ENCODE measurements at places on chromosomes 5 and 9.
A peak's percentile ranks its signal among the peaks of the same experiment; 100 is the strongest.

DNA sequence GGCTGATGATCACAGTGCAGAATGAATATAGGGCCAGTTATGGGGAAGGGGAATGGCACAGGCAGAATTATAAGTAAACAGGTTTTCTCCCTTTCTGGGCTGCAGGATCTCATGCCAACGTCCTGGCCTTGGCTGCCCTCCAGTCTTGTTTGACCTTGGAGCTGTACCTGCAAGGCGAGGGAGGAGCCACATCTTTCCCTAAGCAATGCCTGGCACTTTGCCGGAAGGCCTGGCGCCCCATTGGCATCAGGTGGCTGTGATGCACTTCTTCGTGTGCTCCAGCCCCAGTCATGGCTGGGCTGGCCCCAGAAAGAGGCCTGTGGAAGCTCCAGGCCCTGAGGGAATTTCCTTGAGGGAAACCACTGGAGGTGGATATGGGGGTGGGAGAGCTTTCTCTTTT is 16.7 kb upstream of the IQGAP2 start:
- no peak for DNase-seq

- no peak for DNase-seq
Measured at GRCh38 chr5:120518581-120518980, 54.5 kb downstream of the PRR16 start.

DNA sequence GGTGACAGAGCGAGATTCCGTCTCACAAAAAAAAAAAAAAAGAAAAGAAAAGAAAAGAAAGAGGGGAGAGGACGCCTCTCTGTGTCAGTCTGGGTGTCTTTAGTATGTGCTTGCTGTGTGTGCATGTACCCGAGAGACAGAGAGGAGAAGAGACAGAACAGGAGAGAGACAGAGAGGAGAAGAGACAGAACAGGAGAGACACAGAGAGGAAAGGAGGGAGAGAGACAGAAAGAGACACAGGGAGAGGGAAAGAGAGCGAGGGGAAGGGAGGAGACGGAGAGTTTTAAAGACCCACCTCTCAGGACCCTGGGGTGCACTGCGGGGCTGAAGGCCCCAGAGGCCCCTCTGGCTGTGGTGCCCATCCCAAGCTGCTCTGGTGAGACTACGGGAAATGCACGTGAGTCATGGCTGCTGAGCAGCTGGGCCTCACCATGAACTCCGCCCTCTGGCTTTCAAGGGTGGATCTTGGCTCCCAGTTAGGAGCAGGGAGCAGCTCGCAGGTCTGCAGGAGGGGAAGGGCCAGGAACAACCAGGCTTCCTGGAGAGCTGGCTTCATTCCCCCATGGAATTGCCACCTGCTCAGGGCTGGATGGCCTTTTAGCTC is 7.9 kb downstream of the SLC6A3 start:
- DNase-seq = peak; percentile 73

GRCh38 chr5:173452119-173452905 is 124.1 kb upstream of the STC2 start:
- DNase-seq = no peak

DNA sequence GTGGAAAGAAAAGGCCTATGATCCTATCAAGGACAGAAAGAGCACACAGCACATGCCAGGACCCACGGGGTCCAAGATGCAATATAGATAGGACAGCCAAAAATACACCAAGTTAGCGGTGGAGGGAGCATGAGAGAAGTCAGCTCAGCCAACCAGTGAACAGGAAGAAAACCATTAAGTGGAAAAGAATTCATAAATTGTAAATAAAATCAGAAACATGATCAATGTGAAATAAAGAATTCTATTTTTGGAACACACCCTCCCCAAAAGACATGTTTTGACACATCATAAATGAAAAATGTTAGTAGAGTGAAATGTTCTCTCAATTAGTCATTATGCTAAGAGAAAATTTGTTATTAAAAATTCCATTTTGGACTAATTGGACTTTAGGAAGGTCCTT is 35.6 kb downstream of the ATPSCKMT start:
- DNase-seq = no peak

DNA sequence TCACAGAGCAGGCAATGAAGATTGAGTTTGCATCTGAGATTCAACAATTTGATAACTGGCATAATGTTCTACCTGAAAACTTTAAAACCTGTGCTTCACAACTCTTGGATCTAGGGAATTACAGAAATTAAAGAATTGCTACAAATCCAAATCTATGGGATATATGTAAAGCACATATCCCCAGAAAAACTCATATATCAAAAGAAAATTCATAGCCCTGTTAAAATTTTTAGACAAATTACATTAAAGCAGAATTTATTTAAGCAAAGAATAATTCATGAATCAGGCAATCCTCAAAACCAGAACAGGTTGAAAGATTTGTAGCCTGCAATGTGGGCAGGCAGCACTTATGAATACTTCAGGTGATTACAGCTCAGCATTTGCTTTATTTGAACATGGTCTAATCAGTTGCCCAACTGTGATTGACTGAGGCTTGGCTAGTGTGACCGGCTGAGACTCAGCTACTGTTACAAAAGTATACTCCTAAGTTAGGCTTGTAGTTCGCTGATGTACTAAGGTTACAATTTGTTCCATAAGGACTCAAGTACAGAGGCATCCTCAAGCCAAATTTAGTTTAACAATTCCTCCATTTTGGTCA is 10.3 kb upstream of the UBTD2 start:
- DNase-seq = no peak

DNA sequence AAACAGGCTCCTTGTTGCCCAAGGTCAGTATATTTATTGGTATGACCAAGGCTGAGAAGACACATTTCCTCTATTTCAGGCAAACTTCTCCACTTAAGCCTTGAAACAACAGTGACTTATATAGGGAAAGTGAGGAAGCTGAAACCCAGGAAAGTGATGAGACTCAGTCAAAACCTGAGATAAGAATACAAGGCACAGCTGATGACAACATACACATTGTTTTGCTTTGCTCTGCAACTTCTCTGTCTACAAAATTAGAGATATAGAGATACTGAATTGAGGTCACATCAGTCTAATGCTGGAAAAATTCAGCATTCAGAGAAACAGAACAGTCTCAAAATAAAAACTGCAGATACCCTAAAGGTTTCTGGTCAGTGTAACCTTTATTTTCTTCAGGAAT is 586.1 kb downstream of the DNAH5 start:
- no peak for DNase-seq

DNA sequence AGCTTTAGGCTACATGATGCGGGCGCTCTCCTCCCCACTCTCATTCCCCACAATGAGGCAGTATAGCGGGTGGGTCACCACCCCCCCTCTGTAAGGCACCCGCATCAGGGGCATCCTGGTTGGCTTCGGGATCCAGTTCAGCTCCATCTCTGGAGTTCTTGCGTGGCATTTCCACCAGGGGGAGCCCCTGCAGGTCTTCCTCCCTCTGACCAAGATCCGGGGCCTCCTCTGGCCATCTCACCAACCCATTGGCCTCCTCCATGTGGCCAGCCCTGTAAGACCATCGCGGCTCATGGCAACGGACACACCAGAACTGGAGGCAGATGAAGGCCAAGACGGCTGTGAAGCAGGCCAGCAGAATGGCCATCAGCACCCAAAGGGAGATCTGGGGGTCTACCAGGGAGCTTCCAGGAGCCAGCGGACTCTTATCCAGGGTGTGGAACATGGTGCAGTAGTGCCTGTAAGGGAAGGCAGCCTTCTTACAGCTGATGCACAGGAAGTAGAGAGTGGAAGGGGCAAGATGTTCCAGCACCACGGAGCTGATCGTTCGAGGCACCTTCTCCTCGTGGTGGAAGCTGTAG is 77.0 kb downstream of the CYFIP2 start:
- DNase-seq = peak; percentile 63

- DNase-seq = no peak
Measured at GRCh38 chr5:6568383-6568782, 64.5 kb downstream of the NSUN2 start.

GRCh38 chr5:78916044-78916443 is 69.1 kb downstream of the ARSB start:
- no peak for DNase-seq

- no peak for DNase-seq
Measured at GRCh38 chr5:111929867-111930266, 172.9 kb upstream of the NREP start.

DNA sequence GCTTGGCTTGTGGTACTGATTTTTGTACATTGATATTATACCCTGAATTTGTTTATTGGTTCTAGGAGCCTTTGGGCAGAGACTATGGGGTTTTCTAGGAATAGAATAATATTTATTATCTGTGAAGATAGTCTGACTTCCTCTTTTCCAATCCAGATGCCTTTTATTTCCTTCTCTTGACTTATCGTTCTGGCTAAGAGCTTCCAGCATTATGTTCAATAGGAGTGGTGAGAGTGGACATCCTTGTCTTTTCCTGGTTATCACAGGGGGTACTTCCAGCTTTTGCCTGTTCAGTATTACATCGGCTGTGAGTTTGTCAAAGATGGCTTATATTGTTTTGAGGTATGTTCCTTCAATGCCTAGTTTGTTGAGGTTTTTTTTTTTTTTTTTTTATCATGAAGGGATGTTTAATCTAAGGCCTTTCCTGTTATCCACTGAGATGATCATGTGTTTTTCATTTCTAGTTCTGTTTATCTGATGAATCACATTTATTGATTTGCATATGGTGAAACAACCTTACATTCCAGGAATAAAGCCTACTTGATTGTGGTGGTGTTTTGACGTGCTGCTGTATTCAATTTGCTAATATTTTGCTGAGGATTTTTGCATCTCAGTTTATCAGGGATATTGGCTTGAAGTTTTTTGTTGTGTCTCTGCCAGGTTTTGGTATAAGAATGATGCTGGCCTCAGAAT is 77.5 kb downstream of the CERT1 start:
- DNase-seq = no peak

GRCh38 chr5:75046366-75047142 is 5.8 kb downstream of the GCNT4 start:
- DNase-seq = no peak

DNA sequence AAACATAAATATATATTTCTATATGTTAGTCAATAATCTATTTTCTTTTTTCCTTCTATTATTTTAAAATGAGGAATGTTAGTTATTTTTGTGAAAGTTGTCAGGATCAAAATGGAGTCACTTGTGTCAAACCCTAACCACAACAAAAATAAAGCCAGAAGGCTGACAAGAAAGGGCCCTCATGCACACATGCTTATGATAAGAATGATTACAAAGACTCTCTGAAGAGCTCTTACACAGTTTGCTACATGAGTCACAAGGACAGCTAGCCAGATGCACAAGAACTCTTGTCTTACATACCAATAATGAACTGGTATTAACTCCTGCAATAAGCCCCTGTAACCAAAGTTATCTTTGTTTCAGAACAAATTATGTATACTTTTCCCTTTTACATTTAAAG is 64.7 kb downstream of the GGTA1 start:
- DNase-seq = no peak

GRCh38 chr5:164555809-164556208 is 1050.4 kb downstream of the MAT2B start:
- no peak for DNase-seq

- DNase-seq = no peak
Measured at GRCh38 chr5:105042623-105043022, 1480.0 kb upstream of the NUDT12 start.

DNA sequence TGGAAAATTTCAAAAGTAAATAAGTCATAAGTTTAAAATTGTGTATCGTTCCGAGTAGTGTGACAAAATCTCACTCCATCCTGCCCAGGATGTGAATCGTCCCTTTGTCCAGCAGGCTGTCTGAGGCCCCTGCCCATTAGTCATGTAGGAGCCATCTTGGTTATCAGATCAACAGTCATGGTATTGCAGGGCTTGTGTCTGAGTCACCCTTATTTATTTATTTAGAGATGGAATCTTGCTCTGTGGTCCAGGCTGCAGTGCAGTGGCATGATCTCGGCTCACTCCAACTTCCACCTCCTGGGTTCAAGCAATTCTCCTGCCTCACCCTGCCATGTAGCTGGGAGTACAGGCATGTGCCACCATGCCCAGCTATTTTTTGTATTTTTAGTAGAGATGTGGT is 30.2 kb downstream of the ITGA2 start:
- no peak for DNase-seq

DNA sequence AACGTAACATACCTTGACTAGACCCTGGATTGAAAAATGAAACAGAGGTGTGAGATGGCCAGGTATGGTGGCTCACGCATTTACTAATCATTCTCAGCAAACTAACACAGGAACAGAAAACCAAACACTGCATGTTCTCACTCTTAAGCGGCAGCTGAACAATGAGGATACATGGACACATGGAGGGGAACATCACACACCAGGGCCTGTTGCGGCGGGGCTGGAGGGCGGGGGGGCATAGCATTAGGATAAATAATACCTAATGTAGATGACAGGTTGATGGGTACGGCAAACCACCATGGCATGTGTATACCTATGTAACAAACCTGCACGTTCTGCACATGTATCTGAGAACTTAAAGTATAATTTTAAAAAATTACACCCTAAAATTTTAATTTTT is 15.9 kb downstream of the RAPGEF6 start:
- no peak for DNase-seq
